ENCODE measurements at places on chromosomes 3 and 15. TPM values are rescaled to one million over a fixed set of nuclear protein-coding genes. Genes with fewer than 3 reads are reported as not detected.

Gene COL6A5
- total RNA-seq, result not detected

Gene EIF2B5
- 41.0 TPM for total RNA-seq

Gene RBMS3
- total RNA-seq, result 49.5 TPM

Gene CFAP100
- not detected for total RNA-seq

Gene MAP2K5
- 4.1 TPM for total RNA-seq

Gene CIDEC
- not detected for total RNA-seq

Gene SMCO1
- total RNA-seq, result not detected

Gene FSIP1
- 0.63 TPM for total RNA-seq

Gene FEZF2
- not detected for total RNA-seq

Gene AADACL2
- not detected for total RNA-seq

GRCh38 chr3:180959691-180960090, 29.8 kb downstream of the DNAJC19 start:
- DNase-seq, result no peak

- DNase-seq, result no peak
Measured at GRCh38 chr3:105614288-105615030, 247.8 kb downstream of the ALCAM start.

- no peak for DNase-seq
Measured at GRCh38 chr15:42474827-42475226, 16.1 kb downstream of the ZNF106 start.

DNA sequence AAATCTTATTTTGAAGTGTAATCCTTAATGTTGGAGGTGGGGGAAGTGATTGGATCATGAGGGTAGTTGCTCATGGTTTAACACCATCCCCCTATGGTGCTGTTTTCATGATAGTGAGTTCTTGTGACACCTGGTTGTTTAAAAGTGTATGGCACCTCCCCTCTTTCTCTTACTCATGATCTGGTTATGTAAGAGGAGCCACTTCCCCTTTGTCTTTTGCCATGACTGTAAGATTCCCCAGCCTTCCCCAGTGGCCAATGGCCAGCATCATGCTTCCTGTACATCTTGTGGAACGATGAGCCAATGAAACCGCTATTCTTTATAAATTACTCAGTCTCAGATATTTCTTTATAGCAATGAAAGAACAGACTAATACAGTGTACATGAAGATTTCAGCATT, 39.8 kb upstream of the GMNC start:
- no peak for DNase-seq

- no peak for DNase-seq
Measured at GRCh38 chr3:159077860-159078259, 276.0 kb downstream of the MFSD1 start.

DNA sequence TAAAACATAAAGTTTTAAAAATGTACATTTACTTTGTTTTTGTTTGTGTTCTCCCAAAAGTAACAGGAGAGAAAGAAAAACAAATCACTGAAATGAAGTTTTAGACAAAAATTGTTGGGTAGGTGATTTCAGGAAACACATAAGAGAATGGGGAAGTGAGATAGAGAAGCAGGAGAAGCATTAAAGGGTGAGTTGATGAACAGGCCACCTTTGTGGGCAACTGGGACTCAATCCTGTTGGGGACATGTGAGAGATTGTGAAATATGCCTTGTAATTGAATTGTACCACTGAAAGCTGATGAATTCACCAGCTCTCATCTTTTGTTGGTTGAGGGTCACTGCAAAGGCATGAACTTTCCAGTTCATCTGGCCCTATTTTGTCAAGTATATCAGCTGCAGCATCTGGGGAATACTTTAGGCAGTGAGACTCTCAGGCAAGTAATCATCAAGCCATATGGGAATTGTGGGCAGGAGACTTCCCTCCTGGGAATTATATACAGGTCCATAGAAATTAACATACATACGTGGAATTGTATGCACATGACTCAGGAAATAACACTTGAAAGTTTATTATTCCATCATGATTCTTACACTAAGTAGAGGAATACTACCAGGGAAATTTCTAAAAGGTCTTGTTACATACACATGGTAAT, 181.0 kb downstream of the ZBBX start:
- no peak for DNase-seq

DNA sequence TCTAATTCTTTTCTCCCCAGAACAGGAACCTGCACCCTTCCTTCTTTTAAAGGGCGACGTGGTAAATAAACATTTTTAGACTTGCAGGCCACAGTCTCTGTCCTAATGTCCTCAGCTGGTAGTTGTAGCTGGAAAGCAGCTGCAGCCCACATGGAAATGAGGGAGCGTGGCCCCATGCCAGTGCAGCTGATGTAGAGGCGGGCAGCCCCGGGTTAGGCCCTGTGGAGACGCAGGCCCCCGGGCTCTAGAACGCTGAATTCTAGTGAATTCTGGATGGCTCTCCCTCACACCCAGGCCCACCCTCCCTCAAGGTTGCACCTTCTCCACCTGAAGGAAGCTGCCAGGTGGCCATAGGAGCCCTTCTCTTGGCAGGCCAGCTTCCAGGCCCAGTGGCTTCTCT, 52.3 kb downstream of the PGPEP1L start:
- no peak for DNase-seq

DNA sequence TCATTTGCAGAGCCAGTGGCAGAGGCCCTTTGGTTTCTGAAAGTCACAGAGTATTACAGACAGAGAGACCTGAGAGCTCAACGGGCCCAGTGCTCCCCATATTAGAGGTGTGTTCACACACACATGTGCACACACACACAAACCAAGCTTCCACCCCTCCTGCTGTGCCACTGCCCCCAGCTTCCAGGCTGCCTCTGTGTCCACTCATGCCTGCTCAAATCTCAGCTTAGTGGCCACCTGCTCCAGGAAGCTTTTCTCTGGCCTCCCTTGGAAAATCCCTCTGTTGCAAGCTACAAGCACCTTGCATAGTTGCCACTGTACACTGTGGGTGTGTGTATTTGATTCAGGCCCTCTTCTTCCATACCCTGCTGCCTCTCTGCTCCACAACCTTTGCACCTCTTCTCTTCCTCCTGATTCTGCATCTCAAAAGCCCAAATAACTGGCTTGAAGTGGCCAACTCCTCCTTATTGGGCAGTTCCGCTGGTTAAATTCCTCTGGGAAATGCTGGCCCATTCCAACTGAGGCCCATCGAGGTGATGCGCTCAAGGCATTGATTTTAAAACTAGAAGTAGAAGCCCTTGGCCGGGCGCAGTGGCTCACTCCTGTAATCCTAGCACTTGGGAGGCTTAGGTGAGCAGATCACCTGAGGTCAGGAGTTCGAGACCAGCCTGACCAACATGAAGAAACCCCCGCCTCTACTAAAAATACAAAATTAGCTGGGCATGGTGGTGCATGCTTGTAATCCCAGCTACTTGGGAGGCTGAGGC, 23.0 kb downstream of the MESD start:
- no peak for DNase-seq

- DNase-seq, result no peak
Measured at GRCh38 chr3:63992516-63993209, 30.6 kb downstream of the PSMD6 start.

DNA sequence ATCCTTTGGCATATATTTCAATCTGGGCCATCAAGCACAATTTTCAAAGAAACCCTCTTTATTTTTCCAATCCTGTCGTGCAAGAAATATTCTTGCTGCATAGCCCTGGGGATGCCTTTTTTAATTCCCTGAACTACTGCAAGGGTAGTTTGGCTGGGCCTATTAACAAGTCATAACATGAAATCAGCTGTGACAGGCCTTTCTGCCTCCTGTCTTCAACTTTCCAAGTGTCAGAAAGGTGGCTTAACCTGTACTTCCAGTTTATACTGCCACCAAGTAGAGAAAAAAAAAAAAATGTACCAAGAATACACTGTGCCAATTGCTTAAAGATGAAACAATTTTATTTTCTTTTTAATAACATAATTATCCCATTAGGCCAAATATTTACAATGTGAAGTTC, 32.4 kb upstream of the SPPL2A start:
- no peak for DNase-seq

DNA sequence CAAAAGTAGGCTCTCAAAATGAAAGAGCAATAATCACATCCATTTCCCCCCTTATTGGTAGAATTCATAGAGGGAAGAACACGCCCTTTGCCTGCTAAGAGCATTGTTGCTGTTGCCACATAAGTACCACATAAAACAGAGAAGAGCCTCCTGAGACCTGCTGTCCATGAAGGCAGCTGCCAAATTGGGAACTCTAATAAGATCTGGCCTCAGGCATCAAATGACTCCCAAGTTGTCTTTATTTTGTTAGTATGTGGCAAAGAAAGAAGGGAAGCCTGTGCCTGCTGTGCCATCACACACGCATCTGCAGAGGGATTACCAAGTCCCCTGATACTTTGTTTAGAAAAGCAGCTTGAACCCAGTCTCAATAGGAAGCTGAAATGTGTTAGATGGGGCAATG, 23.9 kb downstream of the VGLL3 start:
- no peak for DNase-seq

- DNase-seq, result no peak
Measured at GRCh38 chr3:14877469-14877868, 58.7 kb downstream of the FGD5 start.

GRCh38 chr3:15160662-15161061, 45.4 kb upstream of the CAPN7 start:
- DNase-seq, result no peak

GRCh38 chr3:112858410-112859069, 11.9 kb upstream of the CD200R1L start:
- no peak for DNase-seq

GRCh38 chr3:40254891-40255290, 54.6 kb upstream of the EIF1B start:
- DNase-seq, result no peak

DNA sequence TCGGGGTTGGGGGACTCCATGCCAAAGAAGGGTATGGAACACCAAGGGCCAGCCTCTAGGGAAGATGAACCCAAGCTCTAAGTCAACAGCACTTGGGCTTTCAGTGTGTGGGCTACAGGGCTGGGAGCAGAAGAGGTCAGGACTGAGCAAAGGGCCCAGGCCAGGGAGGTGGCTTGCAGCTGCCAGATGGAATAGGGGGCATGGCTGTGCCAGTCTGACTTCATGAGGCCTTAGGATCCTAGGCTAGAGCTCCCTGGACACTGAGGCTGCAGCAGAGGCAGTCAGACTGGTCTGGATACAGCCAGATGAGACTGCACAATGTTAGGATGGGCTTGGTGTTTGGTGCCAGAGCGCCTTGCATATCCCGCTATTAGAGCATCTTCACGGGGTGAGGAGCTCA, 3.8 kb downstream of the RASGRF1 start:
- no peak for DNase-seq

DNA sequence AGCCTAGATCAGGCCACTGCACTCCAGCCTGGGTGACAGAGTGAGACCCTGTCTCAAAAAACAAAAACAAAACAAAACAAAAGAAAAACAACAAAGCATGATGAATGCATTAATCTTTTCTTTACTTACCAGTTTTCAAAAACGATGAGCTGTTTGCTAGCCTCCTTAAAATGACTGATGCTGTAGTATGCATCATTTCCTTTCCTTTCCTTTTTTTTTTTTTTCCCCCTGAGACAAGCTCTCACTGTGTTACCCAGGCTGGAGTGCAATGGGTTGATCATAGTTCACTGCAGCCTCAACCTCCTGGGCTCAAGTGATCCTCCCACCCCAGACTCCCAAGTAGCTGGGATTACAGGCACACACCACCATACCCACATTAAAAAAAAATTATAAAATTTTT, 202.0 kb downstream of the ADAMTSL3 start:
- no peak for DNase-seq

Data from pulmonary artery endothelial cell (primary cell).